ENCODE measurements at places on chromosomes 12 and 14.

GRCh38 chr12:38934078-38934584 is 28.7 kb upstream of the CPNE8 start:
- DNase-seq, result no peak

GRCh38 chr14:103317251-103317650 is 16.8 kb upstream of the EIF5 start:
- DNase-seq, result no peak

- no peak for DNase-seq
Observed at GRCh38 chr14:50018201-50018932, 98.0 kb downstream of the VCPKMT start.

DNA sequence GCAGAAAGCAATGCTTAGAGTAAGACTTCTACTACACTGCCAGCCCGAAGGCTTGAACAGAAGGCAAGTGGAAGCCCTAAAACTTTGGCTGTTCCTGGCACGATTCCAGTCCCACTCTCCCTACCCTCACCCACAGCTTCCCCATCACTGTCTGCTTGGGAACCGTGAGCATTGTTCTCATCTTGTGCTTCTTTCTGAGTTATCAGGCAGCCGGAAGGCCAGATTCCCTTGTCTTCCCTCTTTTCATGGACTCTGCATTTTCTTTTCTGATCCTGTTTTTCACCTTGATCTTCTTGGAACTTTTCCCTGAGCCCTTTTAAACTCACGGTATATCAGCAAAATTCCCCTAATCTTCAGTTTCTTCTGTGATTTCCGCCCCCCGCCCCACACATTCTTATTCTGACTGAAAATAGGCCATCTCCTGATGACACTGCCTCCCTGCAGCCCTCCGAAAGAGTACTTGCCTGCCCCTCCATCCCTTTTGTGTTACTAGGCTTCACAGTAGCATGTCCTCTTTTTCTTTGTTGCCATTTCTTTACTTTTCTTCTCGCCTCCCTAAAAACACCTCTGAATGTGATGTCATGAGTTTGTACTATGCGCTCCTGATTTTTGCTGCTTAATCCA is 29.9 kb downstream of the RCOR1 start:
- DNase-seq, result no peak

All from memory B cell (primary cell).